Skeletal muscle cell (primary cell): ENCODE measurements at places on chromosomes 7 and 10.
A peak's percentile ranks its signal among the peaks of the same experiment; 100 is the strongest.

- no peak for DNase-seq
These were observed 108.6 kb downstream of the PPP1R3A start for GRCh38 chr7:113810080-113810744.

GRCh38 chr7:23332193-23332592, 33.1 kb downstream of the MALSU1 start:
- no peak for DNase-seq

GRCh38 chr7:13069841-13070240, 382.4 kb downstream of the ARL4A start:
- DNase-seq: no peak

GRCh38 chr10:3090914-3091787, 23.8 kb downstream of the PFKP start:
- peak; percentile 84 for DNase-seq

- DNase-seq: peak; percentile 90
These were observed 35.9 kb downstream of the ACSM6 start for GRCh38 chr10:95229724-95230627.

GRCh38 chr10:86752311-86752710, 4.1 kb upstream of the BMPR1A start:
- DNase-seq: no peak
